ENCODE measurements at places on chromosomes 5 and 9. TPM values are rescaled to one million over a fixed set of nuclear protein-coding genes. Genes with fewer than 3 reads are reported as not detected.

DNA sequence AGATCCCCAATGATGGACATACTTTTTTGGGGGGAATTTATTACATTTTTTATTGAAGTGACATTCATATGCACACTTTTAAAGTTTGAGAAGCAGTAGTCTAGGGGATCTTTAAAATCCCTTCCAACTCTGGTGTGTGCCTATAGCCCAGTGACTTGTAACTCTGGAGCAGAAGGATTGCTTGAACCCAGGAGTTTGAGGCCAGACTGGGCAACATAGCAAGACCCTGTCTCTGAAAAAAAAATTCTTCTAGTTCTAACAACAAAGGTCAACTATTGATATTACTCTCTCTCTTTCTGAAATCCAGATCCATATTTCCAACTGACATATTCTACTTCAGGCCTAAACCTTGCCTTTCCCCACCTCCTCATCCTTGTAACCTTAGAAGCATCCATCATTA, 148.2 kb upstream of the SPRY4 start:
- H3K36me3 ChIP-seq: no peaks in the 10 kb centered on the region
- no peak for DNase-seq
- no peaks in the 10 kb centered on the region for H3K27me3 ChIP-seq
- H3K4me3 ChIP-seq: no peak overlapping the region
- H3K27ac ChIP-seq: no peak overlapping the region

- H3K27me3 ChIP-seq: no peaks in the 10 kb centered on the region
- DNase-seq: peak; percentile 33
- no peak overlapping the region for H3K27ac ChIP-seq
- no peaks in the 10 kb centered on the region for H3K4me1 ChIP-seq
- no peaks in the 10 kb centered on the region for H3K36me3 ChIP-seq
These were observed 109.9 kb downstream of the YIPF5 start for GRCh38 chr5:144060598-144060997.

- H3K27me3 ChIP-seq: peaks cover 11% of the 10 kb centered on the region
- no peak for DNase-seq
- H3K4me1 ChIP-seq: no peaks in the 10 kb centered on the region
These were observed 1.1 kb upstream of the IL13 start for GRCh38 chr5:132656774-132657355.

DNA sequence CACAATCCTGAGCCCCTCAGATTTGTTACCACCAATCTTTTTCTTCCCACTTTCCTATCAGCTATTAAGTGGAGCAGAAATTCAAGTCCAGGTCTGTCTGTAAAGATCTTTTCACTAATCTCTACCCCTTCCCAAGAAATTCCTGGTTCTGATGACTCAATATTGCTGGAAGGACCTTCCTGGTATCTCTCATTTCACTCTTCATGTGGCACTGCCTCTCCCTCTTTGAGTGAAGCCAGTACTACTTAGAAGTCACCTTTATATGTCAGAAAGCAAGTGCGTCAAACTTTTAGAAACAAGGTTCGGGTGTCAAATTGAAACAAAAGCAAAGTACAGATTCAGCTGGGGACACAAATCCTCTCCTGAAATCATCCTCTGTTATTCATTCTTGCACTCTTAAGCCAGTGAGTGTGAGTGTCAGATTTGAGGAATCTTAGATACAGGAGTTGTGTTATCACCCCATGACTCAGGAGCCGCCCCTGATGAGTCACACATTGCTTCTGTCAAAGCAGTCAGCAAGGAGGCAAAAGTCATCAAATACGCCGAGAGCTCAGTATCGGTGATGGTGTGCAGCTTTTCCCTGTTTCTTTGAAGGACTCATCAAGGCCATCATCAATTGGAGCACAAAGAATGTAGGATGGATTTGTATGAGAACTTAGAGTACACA, 313.0 kb downstream of the CETN3 start:
- no peak overlapping the region for H3K27ac ChIP-seq
- no peaks in the 10 kb centered on the region for H3K4me1 ChIP-seq
- no peaks in the 10 kb centered on the region for H3K27me3 ChIP-seq
- no peaks in the 10 kb centered on the region for H3K36me3 ChIP-seq
- H3K4me3 ChIP-seq: no peak overlapping the region

CYLC2 gene
- not detected for total RNA-seq

DNA sequence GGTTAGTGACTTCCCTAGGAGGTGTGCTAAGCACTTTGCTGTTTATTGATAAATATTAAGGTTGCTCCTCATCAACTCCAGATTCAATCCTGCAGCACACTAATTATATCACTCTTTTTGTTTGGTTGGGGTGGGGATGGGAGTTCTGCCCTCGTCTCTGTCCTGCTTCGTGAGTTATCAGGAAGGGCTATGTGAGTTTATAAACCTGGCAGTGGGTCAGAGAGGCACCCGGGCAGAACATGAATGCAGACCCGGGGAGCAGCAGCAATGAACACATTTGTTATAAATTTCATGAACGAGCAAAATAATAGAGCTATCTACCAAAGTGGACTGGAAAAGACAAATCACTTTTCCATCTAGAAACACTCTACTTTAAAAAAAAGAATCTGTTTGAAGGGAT, 125.5 kb upstream of the WWC1 start:
- H3K4me1 ChIP-seq: no peaks in the 10 kb centered on the region
- no peaks in the 10 kb centered on the region for H3K27me3 ChIP-seq
- no peaks in the 10 kb centered on the region for H3K36me3 ChIP-seq
- no peak for DNase-seq
- H3K4me3 ChIP-seq: no peak overlapping the region
- no peak overlapping the region for H3K27ac ChIP-seq

- no peak overlapping the region for H3K4me3 ChIP-seq
- H3K4me1 ChIP-seq: peaks cover 32% of the 10 kb centered on the region
- no peak for DNase-seq
- H3K27ac ChIP-seq: peak overlapping the region; percentile 26
These were observed 10.6 kb downstream of the PTGS1 start for GRCh38 chr9:122381206-122381950.

BAAT gene
- total RNA-seq: not detected

- DNase-seq: no peak
- peaks cover 4% of the 10 kb centered on the region for H3K36me3 ChIP-seq
- H3K27ac ChIP-seq: no peak overlapping the region
- peaks cover 9% of the 10 kb centered on the region for H3K4me1 ChIP-seq
- H3K4me3 ChIP-seq: no peak overlapping the region
- no peaks in the 10 kb centered on the region for H3K27me3 ChIP-seq
These were observed 83.0 kb downstream of the NDUFS4 start for GRCh38 chr5:53643445-53643844.

- DNase-seq: no peak
- H3K4me1 ChIP-seq: peaks cover 18% of the 10 kb centered on the region
- H3K27ac ChIP-seq: no peak overlapping the region
- no peaks in the 10 kb centered on the region for H3K27me3 ChIP-seq
- peaks cover 8% of the 10 kb centered on the region for H3K36me3 ChIP-seq
These were observed 18.1 kb downstream of the ZBTB5 start for GRCh38 chr9:37447111-37447510.

UBAP1 gene
- 30.6 TPM for total RNA-seq

FAM221B gene
- not detected for total RNA-seq

PDLIM4 gene
- 97.5 TPM for total RNA-seq

DNA sequence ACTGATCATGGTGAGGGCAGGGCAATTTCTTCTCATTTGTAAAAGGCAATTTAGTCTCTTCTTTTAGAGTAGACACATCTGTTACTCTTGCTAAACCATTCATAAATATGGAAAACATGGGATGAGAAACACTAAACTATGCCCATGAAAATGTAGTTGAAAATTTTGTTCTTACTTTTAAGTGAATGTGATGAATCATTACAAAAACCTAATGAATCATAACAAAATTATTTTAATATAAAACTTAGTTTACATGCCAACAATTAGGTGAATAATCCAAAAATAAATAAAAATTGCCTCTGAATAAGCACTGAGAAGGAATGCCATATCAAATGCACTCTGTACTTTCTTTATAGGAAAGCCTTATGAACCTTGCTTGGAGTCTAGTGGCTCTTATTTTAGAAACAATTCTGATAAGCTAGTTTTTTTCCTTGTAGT, 297.7 kb upstream of the EFNA5 start:
- no peaks in the 10 kb centered on the region for H3K27me3 ChIP-seq
- peak; percentile 54 for DNase-seq
- no peak overlapping the region for H3K27ac ChIP-seq
- H3K36me3 ChIP-seq: no peaks in the 10 kb centered on the region
- no peak overlapping the region for H3K4me3 ChIP-seq

DNA sequence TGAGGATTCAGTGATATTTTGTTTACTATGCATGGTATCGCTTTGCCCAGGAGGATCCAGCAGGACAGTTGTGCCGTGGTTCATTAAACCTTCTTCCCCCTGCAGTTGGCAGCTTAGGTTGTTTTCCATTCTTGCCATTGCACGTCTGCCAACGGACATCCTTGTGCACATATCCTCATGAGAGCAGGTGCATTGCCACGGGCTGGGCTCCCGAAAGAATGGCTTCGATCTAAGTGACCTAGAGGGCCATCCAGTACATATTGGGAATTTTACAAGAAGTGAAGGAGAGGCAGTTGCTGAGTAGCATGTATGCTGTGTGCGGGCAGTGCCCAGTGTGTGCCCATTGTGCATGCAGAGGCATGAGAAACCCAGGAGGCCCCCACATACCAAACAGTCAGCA, 22.1 kb downstream of the HRH2 start:
- H3K4me3 ChIP-seq: no peak overlapping the region
- no peak for DNase-seq
- no peak overlapping the region for H3K27ac ChIP-seq
- H3K4me1 ChIP-seq: no peaks in the 10 kb centered on the region
- no peaks in the 10 kb centered on the region for H3K27me3 ChIP-seq
- no peaks in the 10 kb centered on the region for H3K36me3 ChIP-seq

LRRC19 gene
- total RNA-seq: not detected

DNA sequence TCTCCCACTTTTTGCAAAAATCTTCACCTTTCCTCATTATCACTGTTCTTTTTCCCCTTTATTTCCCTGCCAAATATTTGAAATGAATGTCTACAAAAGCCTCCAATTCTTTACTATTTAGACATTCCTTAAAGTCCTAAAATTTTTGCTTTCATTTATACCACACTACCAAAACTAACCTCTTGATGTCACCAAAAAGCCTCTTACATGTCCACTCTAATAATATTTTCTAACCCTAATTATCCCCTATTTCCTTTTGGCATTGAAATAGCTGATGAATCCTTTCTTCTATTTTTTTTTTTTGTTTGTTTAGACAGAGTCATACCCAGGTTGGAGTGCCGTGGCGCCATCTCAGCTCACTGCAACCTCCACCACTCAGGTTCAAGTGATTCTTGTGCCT, 32.3 kb upstream of the NRG2 start:
- H3K27ac ChIP-seq: no peak overlapping the region
- no peaks in the 10 kb centered on the region for H3K4me1 ChIP-seq
- no peak overlapping the region for H3K4me3 ChIP-seq

DNA sequence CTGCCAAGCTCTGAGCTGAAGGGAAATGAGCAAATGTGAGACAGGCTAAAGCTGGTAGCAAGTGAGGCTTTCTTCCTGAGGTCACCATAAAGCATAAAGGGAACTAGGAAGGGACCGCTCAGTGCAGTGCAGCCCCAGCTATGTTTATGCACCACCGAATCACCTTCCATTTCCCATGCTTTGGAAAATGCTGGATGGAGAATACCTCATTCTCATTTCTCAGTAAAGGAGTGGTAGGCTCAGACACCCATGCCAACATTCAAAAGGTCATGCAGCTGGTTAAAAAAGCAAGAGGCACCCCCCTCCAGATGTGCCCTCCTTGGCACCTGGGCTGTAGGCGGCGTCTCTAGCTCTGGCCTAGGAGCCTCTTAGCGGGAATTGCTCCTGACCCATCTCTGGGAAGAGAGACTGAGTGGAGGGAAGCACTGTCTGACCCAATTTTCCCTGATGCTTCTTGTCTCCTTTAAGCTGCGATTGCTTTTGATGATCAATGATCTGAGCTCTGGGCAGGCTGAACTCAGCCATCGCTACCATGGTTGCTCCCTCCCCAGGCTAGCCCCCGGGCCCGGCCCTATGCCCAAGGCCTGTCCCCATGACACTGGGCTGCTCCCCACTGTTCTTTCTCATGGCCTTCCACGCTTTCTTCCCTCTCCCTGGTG, 58.7 kb downstream of the ZNF354C start:
- DNase-seq: no peak
- H3K36me3 ChIP-seq: peaks cover 19% of the 10 kb centered on the region
- no peaks in the 10 kb centered on the region for H3K27me3 ChIP-seq
- no peak overlapping the region for H3K27ac ChIP-seq
- H3K4me3 ChIP-seq: no peak overlapping the region

GRCh38 chr9:13332571-13332970, 53.1 kb upstream of the MPDZ start:
- no peak overlapping the region for H3K27ac ChIP-seq
- DNase-seq: no peak
- H3K4me3 ChIP-seq: no peak overlapping the region
- no peaks in the 10 kb centered on the region for H3K36me3 ChIP-seq

DNA sequence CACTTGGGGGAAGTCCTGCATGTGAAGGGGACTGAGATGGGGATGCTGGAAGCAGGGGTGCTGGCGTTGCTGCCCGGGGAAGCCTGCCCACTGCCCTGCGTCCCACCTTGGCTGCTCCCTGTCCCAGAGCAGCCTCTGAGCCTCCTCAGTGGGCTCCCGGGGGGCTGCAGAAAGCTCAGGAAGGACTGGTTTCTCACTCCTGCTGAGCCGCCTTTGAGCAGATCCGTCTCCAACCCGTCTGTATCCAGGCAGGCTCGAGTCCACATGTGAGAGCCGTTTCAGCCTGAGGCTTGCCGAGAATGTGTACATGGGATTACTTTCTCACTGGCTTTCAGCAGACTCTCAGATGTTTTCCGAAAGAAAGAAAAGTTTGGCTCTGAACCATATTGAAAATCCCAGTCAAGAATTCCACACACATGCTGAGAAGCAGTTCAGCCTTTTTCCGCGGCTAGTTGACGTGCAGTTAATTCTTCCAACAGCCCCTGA, 95.3 kb upstream of the COL5A1 start:
- H3K27ac ChIP-seq: no peak overlapping the region
- H3K4me3 ChIP-seq: no peak overlapping the region
- no peaks in the 10 kb centered on the region for H3K27me3 ChIP-seq

DNA sequence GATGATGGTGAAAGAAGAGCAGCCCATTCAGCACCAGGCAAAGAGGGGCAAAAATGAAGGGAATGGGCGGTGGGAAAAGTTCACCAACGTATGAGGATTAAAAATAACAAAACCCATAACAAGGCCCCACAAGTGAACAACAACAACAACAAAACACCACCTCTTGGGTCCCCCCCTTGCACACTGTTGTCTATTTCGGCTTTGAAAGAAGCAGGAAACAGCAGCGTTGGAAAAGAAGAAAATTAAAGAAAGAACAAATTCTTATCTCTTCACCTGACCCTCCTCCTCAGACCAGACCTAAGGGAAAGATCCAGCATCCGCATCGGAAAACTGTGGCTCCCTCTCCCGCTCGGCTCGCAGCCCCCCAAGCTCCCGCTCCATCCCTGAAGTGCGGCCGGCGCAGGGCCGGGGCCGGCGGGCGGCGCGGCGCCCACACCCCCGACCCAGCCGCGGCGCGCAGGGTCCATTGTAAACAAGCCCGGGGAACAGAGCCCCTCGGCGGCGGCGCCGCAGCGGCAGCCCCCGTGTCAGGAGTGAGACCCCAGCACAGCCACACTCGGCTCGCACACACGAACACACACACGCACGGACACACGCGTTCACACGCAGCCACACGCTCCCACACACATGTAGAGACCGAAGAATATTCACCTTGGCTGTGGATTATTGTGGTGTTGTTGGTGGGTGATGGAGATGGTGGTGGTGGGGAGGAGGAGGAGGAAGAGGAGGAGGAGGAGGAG, 535 bp downstream of the RFX3 start:
- H3K27me3 ChIP-seq: no peaks in the 10 kb centered on the region
- H3K36me3 ChIP-seq: 0 out of 2 replicates have a peak, but pooled peaks cover 1% of the 10 kb centered on the region
- peak overlapping the region; percentile 97 for H3K4me3 ChIP-seq
- DNase-seq: no peak
- no peaks in the 10 kb centered on the region for H3K4me1 ChIP-seq

PCDHA11 gene
- total RNA-seq: under 0.01 TPM

SLC46A2 gene
- not detected for total RNA-seq

All from IMR-90 (cell line).